Left lobe of liver (tissue), 2 donors: ENCODE measurements at places on chromosomes 11 and 22. TPM values are rescaled to one million over a fixed set of nuclear protein-coding genes. Genes with fewer than 3 reads are reported as not detected.

ZNF215 gene
- 0.10 TPM for total RNA-seq

FGF4 gene
- not detected for total RNA-seq

SLC22A12 gene
- total RNA-seq, result not detected

ARL14EP gene
- 8.6 TPM for total RNA-seq

SHANK3 gene
- total RNA-seq, result 22.8 TPM

DNA sequence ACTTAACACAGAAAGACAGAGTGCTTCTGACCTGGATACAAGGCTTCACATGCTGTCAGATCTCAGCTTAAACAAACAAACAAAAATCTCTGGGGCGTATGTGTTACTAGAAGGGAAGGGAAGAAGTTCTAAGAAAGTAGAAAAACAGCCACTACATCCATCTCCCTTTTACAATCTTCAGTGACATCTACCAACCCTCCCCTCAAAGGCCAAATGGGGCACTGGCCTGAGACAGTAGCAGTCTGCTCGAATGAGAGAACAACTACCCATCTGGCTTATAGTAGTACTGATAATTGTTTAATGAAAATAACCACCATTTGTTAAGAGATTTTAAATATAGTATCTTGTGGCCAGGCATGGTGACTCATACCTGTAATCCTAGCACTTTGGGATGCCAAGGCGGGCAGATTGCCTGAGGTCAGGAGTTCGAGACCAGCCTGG lies 29.4 kb downstream of the CCDC83 start:
- DNase-seq, result no peak

GRCh38 chr11:95412074-95412473 lies 181.1 kb upstream of the SESN3 start:
- no peak for DNase-seq

GRCh38 chr11:530960-531831 lies 4.2 kb downstream of the HRAS start:
- peak; percentile 44 for DNase-seq

GRCh38 chr11:112394304-112394703 lies 133.6 kb upstream of the PLET1 start:
- DNase-seq, result no peak

DNA sequence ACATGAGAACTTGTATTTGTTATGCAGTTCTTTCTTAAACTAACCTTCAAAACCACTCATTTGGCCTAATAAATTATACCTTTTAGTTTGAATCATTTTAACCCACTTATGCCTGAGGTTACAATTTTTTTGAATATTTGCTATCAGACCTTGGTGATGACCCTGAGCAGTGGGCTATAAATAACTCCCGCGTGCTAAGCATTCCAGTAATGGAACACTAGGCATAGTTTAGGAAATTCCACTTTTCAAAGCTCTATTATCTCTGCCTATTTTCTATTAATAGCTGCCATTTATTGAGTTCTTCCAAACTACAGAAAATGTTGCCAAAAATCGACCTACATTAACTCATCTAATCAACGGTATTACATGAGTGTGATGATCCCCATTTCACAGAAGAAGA lies 993.4 kb upstream of the FAT3 start:
- DNase-seq, result no peak

- no peak for DNase-seq
Observed at GRCh38 chr11:80937842-80938241, 1497.0 kb upstream of the TENM4 start.

DNA sequence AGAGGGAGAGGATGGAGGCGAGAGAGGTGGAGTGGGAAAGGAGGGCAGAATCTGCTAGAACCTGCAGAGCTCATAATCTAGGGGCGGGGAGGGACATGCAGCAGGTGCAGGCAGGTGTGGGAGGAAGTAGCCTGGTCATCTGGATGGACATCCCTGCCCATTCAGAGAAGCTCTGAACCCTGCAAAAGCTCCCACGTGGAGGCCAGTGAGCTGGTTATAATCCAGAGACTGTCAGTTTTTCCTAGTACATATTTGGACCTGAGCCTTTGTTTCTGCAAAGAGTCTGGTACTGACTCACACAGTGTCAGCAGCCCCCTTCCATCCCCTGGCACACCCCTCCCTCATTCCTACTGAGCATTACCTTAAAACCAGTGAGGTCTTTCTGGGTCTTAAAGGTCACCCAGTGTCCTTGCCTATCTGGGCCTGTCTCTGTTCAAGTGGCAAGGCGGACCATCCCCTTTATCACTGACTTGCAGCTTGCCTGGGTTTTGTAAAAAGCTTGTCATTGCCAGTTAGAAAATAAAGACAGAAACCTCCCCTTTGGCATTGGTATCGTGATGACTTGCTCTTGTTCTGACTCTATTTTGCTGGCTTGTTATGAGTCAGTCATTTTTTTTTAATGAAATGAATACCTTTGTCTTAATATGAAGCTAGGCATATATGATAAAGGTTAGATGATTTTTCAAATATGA lies 26.1 kb downstream of the PTPRJ start:
- DNase-seq, result no peak

DNA sequence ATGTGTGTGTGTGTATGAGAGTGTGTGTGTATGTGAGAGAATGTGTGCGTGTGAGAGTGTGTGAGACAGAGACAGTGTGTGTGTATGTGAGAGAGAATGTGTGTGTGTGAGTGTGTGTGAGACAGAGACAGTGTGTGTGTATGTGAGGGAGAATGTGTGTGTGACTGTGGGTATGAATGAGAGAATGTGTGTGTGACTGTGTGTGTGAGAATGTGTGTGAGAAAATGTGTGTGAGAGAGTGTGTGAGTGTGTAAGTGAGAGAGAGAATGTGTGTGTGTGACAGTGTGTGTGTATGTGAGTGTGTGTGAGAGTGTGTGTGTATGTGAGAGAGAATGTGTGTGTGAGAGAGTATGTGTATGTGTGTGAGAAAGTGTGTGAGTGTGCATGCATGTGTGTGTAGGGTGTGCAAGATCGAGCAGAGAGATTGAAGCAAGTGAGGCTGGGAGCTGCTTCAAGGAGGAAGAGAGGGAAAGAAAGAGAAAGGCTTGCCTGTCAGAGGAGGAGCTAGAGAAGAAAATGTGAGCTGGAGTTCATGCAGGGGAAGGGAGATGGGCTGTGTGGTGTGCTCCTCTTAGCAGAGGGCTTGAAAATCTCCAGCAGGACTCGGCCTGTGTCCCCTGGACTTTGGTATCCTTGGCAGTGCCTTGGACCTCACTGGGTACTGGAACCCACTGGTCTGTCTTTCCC lies 27.7 kb upstream of the TP53I11 start:
- DNase-seq, result no peak

GRCh38 chr11:46330563-46331281 lies 16.5 kb upstream of the DGKZ start:
- no peak for DNase-seq

DNA sequence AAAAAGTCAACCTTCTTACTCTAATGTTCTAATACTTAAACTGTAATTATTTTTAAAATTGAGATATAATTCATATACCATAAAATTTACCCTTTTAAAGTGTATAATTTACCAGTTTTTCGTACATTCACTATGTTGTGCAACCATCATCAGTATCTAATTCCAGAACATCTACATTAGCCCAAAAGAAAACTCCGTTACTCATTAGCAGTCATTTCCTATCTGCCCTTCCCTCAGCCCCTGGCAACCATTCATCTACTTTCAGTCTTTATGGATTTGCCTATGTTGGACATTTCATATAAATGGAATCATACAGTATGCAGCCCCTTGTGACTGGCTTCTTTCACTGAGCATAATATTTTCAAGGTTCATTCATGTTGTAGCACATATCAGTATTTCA lies 22.2 kb downstream of the SGSM3 start:
- DNase-seq, result no peak

GRCh38 chr11:134710861-134711407 lies 298.9 kb upstream of the B3GAT1 start:
- DNase-seq, result no peak

GRCh38 chr22:47681411-47682165 lies 919.1 kb downstream of the TBC1D22A start:
- no peak for DNase-seq

- no peak for DNase-seq
Observed at GRCh38 chr11:46106530-46107407, 14.5 kb downstream of the PHF21A start.

DNA sequence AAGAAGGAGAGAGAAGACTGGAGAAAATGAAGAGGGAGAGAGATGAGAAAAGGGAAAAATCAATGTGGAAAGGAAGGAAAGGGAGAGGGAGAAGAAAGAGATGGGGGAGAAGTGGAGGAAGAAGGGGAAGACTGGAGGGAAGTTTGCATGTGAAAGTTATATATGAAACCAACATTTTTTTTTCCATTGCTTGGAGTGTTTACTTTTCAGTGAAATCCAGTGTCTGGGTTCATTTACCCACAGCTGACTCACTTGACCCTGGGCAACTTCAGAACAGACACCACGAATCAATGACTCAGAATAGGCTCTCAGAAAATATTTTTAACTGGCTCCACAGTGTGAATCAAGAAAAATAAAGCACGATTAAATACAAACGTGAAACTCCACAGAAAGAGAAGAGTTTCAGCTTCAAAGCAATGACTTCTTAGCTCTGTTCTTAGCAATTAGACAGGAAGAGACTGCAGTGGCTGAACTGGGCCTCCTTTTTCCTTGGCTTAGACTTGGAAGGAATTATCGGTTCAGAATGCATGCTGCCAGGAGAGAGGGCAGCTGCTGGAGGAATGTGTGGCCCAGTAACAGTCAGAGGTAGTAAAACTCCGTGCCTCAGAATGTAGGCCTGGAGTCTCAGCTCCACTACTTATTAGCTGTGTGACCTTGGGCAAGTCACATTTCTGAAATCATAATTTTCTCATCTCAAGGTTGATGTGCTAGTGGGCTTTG lies 237.5 kb downstream of the MIAT start:
- no peak for DNase-seq

DNA sequence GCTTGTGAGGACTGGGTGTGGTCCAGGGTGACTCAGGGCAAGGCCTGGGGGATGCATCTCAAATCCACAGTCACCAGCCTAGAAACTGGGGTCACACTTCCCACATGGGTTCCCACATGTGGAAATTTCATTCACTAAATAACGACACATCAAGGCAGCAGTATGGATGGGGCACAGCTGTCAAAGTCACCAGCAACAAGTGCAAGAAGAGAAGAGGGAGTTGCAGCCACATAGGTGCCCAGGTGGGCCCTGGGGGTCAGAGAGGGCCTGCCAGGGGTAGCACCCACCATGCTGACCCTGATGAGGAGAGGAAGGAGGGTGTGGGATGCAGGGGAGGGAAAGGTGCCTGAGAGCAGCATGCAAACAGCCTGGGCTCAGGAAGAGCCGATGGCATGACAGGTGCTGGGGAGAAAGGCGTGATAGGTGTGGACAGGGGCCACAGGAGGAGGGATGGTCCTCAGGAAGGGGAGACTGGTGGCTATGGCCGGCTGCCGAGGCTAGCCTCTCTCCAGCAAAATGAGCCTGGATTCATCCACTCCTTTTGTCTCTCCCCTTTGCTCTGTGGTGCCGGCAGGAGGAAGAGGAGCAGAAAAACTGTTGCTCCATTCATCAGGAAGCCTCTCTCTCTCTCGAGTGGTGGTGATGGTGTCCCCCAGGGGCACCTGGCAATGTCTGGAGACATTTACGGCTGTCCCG lies 22.3 kb downstream of the DGCR6L start:
- DNase-seq, result no peak

- no peak for DNase-seq
Observed at GRCh38 chr11:121586750-121587149, 134.0 kb upstream of the SORL1-AS1 start.

GRCh38 chr11:72191961-72192381 lies at the start of gene FOLR1:
Gene FOLR1, plus strand, starts transcription at chr11:72192140. Its CDS starts 34 bp downstream, at chr11:72192174.
- DNase-seq, result no peak

DNA sequence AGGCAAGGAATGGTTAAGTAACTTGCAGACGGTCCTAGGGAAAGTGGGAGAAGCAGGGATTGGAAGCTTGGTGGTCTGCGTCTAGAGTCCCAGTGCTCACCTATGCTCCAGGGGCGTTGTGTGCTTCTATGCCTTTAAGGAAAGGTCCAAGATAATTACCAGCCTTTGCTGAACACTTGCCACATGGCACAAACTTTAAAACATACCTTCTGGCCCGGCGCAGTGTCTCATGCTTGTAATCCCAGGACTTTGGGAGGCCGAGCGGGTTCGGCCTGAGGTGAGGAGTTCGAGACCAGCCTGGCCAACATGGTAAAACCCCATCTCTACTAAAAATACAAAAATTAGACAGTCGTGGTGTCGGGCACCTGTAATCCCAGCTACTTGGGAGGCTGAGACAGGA lies 2.3 kb downstream of the POLDIP3 start:
- DNase-seq, result no peak
